ENCODE measurements at places on chromosomes 2 and 18.

DNA sequence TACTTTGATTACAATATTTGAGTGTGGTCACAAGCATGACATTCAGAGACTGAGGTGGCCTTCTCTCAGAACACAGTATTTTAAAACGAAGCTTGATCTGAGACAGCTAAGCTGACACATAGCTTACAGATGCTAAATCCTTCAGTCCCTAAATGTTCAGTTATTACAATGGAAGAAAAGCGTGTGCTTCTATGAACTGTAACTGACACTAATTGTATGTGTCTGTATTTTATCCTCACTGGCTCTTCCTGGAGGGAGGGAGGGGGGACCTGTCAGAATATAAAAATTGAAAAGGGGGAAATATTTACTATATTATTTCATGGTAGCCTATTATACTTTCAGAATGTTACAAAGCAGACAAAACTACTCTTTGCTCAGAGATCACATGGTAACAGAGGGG lies 340.2 kb downstream of the FIGN start:
- no peak for DNase-seq

GRCh38 chr2:28527196-28527595 lies 31.3 kb downstream of the PLB1 start:
- no peak for DNase-seq

GRCh38 chr18:46060359-46060841 lies 11.7 kb downstream of the PSTPIP2 start:
- DNase-seq: no peak

DNA sequence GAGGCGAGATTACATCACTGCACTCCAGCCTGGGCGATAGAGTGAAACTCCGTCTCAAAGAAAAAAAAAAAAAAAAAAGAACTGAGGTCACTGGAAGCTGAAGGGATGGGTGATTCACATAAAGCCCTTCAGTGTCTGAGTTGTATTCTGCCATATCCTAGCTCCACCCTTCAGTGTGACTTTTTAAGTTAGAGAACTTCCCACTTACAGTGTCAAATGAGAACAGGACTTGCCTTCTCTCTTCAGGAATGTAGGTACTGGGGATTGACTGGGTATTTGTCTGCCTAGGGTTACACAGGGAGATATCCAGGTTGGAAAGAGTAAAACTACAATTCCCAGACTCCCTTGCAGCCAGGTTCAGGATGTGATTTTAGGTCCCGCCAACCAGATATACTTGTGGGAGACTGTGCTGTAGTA lies 37.9 kb downstream of the EHD3 start:
- no peak for DNase-seq

- DNase-seq: no peak
Observed at GRCh38 chr2:142981069-142981378, 103.6 kb downstream of the KYNU start.

Measured in cortex of kidney (tissue), 1 donor.